Femur (tissue), 1 donor: ENCODE measurements at places on chromosomes 6 and 20.

DNA sequence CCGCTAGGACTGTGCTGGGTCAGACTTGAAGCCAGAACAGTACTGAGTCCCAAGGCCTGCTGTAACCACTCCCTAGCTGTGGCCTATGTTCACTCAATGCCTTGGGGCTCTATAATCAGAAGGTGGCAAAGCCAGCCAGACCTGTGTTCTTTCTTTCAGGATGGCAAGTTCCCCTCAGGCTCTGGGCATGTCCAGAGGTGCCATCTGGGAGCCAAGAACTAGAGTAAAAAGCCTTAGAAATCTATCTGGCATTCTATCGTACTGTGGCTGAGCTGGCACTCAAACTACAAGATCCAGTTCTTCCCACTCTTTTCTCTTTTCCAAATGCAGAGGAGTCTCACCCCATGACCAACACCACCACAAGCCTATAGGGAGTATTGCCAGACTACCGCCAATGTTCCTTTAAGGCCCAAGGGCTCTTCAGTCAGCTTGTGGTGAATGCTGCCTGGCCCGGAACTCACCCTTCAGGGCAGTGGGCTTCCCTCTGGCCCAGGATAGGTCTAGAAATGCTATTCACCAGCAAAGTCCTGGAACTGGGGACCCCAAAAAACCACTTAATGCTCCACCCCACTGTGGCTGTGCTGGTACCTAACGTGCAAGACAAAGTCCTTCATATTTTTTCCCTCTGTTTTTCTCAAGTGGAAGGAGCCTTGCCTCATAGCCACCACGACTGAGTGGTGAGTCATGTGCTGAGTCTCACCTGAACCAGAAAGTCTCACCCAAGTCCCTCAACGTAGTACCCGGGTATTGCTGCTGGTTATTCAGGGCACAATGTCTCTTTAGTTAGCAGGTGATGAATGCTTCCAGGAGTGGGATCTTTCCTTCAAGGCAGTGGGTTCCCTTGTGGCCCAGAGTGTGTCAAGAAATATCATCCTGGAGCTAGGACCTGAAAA, 8.6 kb upstream of the SIRPB2 start:
- DNase-seq, result no peak

DNA sequence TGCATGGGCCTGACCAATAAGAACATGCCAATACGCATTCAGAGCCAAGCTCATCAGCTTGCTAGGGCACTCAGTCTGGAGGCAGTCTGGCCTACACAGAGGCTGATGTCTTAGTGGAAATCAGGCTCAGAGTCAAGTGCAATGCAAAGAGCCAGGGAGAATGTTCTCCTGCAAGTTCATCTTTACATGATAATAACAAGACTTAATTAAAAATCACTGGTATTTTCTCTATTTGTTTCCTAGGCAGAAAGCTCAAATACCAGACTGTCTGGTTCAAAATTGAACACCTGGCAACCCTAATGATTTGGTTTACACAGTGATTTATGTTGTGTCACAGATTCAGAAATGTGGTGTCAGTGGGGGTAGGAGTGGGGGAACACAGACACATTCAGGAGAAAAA, 689.3 kb upstream of the FLRT3 start:
- no peak for DNase-seq

- DNase-seq, result no peak
Measured at GRCh38 chr6:38714239-38715015, 684 bp upstream of the DNAH8 start.

- DNase-seq, result no peak
Measured at GRCh38 chr6:25942561-25943147, 12.2 kb upstream of the SLC17A2 start.

GRCh38 chr6:116074732-116075390, 14.2 kb upstream of the FRK start:
- no peak for DNase-seq

- DNase-seq, result no peak
Measured at GRCh38 chr6:65760285-65760684, 53.3 kb upstream of the EYS start.

DNA sequence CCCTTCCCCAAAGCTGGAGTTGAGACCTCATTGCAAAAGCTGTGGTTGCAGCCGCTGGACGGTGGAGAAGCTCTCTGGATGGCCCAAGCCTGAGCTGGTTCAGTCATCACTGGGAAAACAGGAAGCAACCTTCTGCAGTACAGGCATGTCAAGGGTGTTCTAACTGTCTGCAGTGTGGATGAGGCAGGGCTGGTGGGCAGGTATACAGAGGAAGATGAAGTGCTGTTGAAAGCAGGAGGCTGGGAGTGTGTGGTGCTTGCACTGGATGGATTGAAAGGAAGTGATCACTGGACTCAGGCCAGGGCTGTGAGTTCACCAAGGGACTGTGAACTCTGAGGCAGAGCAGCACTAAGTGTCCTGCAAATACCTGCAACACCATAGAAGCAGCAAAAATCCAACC, 89.0 kb upstream of the NOX3 start:
- no peak for DNase-seq
